ENCODE measurements at places on chromosomes 6 and 20. TPM values are rescaled to one million over a fixed set of nuclear protein-coding genes. Genes with fewer than 3 reads are reported as not detected.

- peak; percentile 97 for DNase-seq
These were observed 5.2 kb downstream of the SIRPA start for GRCh38 chr20:1900321-1900801.

The UBE3D gene
- 9.7 TPM for total RNA-seq

DNA sequence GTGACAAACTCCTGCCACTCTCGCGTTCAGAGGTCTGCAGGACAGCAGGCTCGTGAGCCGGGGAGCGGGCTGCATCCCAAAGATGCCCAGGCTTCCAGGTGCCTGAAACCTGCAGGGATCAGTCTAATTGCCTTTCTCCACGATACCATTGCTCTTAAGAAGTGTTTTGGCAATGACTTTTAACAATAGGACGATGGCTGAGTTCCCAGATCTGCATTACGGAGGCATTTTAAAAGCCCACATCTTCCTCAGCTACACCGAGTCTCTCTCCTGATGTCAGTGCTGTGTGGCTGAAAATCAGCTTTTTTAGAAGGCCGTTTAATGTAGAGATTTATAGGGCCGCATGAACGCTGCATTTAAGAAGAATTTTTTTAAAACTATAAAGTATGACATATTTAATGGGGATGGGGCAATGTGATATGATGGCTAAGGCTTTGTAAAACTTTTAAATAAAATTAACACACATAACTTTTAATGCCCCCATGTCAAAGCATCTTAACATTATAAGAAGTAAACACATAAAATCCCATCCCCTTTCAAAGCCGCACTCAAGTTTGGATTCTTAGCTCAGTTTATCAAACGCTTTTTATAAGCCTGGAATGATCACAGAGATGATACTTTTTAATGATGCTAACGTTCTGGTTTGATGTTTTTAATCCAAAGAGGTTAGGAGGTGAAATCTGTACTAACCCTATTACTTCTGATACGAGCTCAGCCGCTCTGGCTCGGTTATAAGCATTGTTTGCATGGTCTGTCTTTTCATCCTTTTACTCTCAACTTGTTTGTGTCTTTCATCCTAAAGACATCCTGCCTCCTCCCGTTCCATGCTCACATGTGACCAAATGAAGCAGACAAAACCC, 386.0 kb downstream of the SMOC2 start:
- DNase-seq, result no peak

GRCh38 chr20:63976980-63977738, 2.3 kb downstream of the SAMD10 start:
- peak; percentile 72 for DNase-seq

DNA sequence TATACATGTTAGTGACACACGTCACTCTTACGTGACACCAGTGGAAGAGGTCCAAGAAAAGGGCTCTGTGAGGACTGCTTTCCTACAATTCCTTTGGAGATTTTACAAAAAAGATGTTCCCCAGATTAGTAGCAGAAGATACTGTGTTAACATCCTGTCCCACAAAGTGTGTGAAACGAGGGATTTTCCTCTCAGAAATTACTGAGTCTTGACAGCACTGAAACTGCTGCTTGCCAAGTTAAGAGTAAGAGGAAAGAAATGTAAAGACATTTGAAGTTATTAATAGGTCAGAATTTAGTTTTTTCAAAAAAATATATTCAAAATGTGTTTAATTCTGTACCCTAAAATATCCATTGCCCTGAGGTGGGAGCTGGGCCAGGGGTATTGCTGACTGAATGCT, 58.8 kb upstream of the MAP7 start:
- DNase-seq, result no peak
